ENCODE measurements at places on chromosomes 12 and 14.

- DNase-seq = no peak
Measured at GRCh38 chr14:51540364-51540763, 111.3 kb upstream of the FRMD6 start.

DNA sequence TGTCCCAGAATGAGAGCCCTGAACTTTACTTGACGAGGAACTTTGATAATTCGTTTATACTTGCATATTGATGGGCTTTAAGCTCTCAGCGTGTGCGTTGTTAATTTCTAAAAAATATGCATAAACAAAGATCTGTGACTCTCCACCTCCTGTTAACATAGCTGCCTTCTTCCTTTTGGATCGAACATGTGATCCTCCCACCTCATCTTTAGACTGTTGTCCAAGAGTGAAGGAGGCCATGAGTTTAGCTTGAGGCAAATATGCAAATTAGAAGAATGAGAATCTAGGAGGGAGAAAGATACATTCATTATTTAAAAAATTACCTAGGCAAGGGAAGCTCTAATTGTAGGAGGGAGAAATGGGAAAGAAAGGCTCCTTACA, 617 bp downstream of the TTC8 start:
- DNase-seq = no peak

- no peak for DNase-seq
Measured at GRCh38 chr12:20628226-20628787, 66.8 kb upstream of the SLCO1C1 start.

DNA sequence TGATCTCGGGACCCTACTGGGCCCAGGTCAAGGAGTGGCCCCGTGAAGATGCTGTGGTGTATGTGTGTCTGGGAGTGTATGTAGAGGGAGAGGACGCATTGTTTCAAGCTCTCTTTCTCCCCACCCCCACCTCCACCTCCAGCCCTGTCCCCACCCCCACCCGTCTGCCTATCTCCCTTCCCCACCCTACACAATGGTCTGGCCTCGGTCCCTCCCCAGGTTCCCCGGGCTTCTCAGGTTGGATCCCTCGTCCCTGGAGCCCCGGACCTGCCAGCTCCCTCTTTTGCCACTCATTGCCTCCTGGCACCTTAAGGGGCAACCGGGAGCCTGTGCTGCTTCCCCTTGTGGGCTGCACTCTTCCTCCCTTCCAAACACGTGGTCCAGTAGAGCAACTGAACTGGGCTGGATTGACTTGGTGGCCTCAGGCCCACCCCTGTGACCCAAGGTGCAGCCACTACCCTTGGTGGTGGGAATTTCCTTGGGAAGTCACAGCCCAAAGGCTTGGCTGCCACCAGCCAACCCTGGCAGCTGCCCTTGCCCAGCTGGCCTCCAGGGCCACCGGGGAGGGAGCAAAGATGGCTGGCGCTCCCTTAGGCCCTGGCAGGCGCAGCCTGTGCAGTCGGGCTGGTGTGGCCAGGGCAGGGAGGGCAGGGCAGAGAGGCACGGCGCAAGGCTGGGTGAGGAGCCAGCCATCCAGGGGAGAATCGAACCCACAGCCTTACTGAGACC, 628 bp downstream of the VRTN start:
- no peak for DNase-seq

DNA sequence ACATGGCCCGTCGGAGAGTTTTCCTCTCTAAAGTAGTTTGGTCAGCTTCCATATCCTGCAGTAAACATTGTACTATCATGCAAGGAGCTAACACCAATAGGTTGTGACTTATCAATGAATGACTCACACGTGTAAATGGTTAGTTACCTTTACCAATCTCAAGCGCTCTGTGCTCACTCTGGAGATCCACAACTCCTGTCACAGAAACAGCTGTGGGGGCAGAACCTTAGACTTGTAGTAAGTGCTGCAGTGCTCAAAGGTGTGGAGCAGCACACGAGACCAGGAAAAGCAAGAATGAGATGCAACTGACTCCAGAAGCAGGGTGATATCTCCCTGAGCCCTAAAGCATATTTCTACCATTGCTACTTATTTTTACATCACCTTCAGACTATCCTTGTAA, 73.7 kb upstream of the KCNJ8 start:
- DNase-seq = no peak

- DNase-seq = no peak
Measured at GRCh38 chr14:35786856-35787255, 22.2 kb downstream of the RALGAPA1 start.

- DNase-seq = no peak
Measured at GRCh38 chr12:106021516-106021915, 117.2 kb downstream of the NUAK1 start.

- no peak for DNase-seq
Measured at GRCh38 chr14:84688297-84689025, 841.5 kb upstream of the FLRT2 start.

Measured in left cardiac atrium (tissue), 4 donors.